Colonic mucosa (tissue), 4 donors: ENCODE measurements at places on chromosomes 3 and 15. TPM values are rescaled to one million over a fixed set of nuclear protein-coding genes. Genes with fewer than 3 reads are reported as not detected.
A peak's percentile ranks its signal among the peaks of the same experiment; 100 is the strongest.

- H3K27ac ChIP-seq, result no peak overlapping the region
- no peaks in the 10 kb centered on the region for H3K27me3 ChIP-seq
- peak; percentile 55 for DNase-seq
- H3K36me3 ChIP-seq, result no peaks in the 10 kb centered on the region
- H3K4me3 ChIP-seq, result no peak overlapping the region
- H3K4me1 ChIP-seq, result no peaks in the 10 kb centered on the region
Measured at GRCh38 chr3:194150252-194150934, 14.4 kb downstream of the HES1 start.

- H3K27ac ChIP-seq, result no peak overlapping the region
- H3K36me3 ChIP-seq, result no peaks in the 10 kb centered on the region
- H3K4me1 ChIP-seq, result no peaks in the 10 kb centered on the region
- no peak overlapping the region for H3K4me3 ChIP-seq
Measured at GRCh38 chr3:125150525-125151441, 61.8 kb downstream of the SLC12A8 start.

GRCh38 chr3:152841131-152841530 is 6.2 kb downstream of the P2RY1 start:
- no peak overlapping the region for H3K4me3 ChIP-seq

- peaks cover 14% of the 10 kb centered on the region for H3K36me3 ChIP-seq
- peaks cover 8% of the 10 kb centered on the region for H3K4me1 ChIP-seq
- peak overlapping the region; percentile 77 for H3K27ac ChIP-seq
- H3K4me3 ChIP-seq, result peak overlapping the region; percentile 66
- H3K27me3 ChIP-seq, result no peaks in the 10 kb centered on the region
Measured at GRCh38 chr3:49028298-49028672, 913 bp downstream of the IMPDH2 start.

DNA sequence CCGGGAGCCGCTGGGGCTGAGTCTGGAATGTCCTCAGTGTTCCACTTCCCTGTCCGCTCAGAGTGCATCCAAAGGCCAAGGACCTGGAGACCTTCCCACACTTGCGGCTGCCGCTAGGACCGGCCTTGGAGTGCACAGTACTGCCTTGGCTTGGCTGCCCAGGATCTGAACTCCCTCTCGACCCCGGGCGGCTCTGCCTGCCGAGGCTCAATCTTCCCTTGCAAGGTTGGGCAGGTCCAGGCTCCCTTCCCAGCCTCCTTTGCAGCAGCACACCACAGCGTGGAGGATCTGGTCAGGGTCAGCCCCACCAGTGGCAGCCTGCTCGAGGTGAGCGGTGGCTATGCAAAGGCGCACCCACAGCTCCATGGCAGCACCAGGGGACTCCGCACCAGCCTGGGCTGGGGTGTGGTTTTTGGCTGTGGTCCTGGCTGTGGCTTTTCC is 69.2 kb downstream of the PLXNA1 start:
- peak; percentile 69 for DNase-seq
- no peaks in the 10 kb centered on the region for H3K4me1 ChIP-seq
- no peaks in the 10 kb centered on the region for H3K27me3 ChIP-seq

DNA sequence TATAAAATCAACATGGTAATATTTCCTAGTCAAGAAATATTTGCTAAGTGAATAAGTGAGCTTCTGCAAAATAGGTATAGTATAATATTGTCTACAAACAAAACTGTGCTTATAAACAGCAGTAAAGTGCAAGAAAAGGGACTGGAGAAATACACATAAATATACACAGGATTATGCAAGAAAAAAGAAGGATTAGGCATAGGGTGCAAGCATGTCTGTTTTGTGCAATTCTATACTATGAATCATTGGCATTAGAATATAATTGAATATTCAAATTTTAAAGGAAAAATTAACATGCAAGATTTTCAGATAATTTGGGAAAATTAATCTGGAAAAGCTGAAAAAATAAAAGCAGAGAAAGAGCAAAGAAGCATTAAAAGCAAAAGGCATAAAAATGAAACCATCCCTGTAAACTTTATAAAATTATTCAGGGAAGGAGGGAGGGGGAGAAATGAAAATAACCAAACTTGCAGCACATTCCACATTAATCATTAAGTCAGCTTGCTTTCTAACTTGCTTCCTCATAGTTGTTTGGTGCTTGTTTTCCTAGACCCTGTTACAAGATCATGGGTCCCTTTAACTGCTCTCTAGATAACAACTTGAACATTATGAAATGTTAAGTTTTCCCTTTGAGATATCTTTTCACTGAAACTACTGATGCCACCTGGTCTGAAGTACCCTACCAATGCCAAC is 147.4 kb upstream of the STAC start:
- H3K27me3 ChIP-seq, result no peaks in the 10 kb centered on the region
- no peak overlapping the region for H3K4me3 ChIP-seq
- no peak for DNase-seq
- H3K36me3 ChIP-seq, result no peaks in the 10 kb centered on the region
- no peaks in the 10 kb centered on the region for H3K4me1 ChIP-seq

- no peak overlapping the region for H3K4me3 ChIP-seq
- no peaks in the 10 kb centered on the region for H3K27me3 ChIP-seq
- no peak for DNase-seq
Measured at GRCh38 chr15:92579931-92580470, 75.6 kb downstream of the FAM174B start.

- H3K4me1 ChIP-seq, result no peaks in the 10 kb centered on the region
- no peak overlapping the region for H3K4me3 ChIP-seq
- H3K27ac ChIP-seq, result no peak overlapping the region
- H3K36me3 ChIP-seq, result no peaks in the 10 kb centered on the region
- no peak for DNase-seq
Measured at GRCh38 chr15:48176112-48176511, 2.0 kb downstream of the MYEF2 start.

- H3K4me3 ChIP-seq, result no peak overlapping the region
- no peaks in the 10 kb centered on the region for H3K4me1 ChIP-seq
- no peaks in the 10 kb centered on the region for H3K27me3 ChIP-seq
- H3K27ac ChIP-seq, result no peak overlapping the region
- H3K36me3 ChIP-seq, result no peaks in the 10 kb centered on the region
Measured at GRCh38 chr3:128683957-128684356, 33.3 kb upstream of the RPN1 start.

DNA sequence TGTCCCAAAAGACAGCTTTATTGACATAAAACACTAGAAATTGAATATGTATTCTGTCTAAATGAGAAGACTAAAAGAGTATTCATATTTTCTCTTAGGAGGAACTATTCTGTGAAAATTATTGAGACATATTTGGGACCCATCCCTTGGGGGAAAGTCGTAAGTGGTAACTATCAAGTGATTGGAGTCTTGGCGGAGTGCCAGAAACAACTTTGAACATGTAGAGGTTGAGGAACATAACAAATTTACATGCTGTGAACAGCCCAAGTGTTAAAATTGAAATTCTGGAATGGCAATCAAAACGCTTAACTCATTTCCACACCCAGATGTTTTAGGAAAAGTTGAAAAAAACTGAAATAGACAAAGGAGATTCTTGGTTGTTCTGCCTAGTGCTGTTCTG is 1034.6 kb downstream of the NSUN3 start:
- no peaks in the 10 kb centered on the region for H3K27me3 ChIP-seq
- no peaks in the 10 kb centered on the region for H3K4me1 ChIP-seq
- DNase-seq, result no peak
- no peak overlapping the region for H3K4me3 ChIP-seq

GRCh38 chr3:43534675-43535074 is 87.1 kb downstream of the ANO10 start:
- H3K4me3 ChIP-seq, result no peak overlapping the region
- H3K27ac ChIP-seq, result no peak overlapping the region
- H3K4me1 ChIP-seq, result no peaks in the 10 kb centered on the region
- no peaks in the 10 kb centered on the region for H3K36me3 ChIP-seq
- no peak for DNase-seq

- H3K4me3 ChIP-seq, result no peak overlapping the region
- peaks cover 17% of the 10 kb centered on the region for H3K4me1 ChIP-seq
- H3K36me3 ChIP-seq, result no peaks in the 10 kb centered on the region
Measured at GRCh38 chr3:50171540-50172301, 16.6 kb downstream of the SEMA3F start.

GRCh38 chr3:50251220-50251619 is 15.2 kb downstream of the GNAI2 start:
- H3K4me3 ChIP-seq, result no peak overlapping the region
- no peak for DNase-seq
- H3K27ac ChIP-seq, result no peak overlapping the region
- H3K36me3 ChIP-seq, result peaks cover 2% of the 10 kb centered on the region
- no peaks in the 10 kb centered on the region for H3K27me3 ChIP-seq

DNA sequence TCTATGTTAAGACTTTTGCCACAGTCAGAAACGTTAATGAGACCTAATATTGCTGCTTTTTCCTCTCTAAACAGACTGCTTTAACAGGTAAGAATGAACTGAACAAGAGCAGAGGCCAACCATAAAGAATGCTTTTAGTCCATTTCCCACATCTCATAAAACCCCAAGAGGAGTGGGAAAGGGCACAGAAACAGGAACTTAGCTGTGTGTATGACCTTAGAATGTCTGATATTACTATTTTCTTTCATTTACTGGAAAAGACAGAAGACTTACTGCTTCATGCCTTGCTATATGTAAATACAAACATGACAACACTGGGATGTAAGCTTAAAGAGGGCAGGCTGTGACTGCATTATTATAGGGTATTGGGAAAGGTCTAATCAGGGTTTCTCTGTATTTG is 115.0 kb downstream of the ISL2 start:
- H3K27me3 ChIP-seq, result no peaks in the 10 kb centered on the region
- H3K4me3 ChIP-seq, result no peak overlapping the region
- no peak overlapping the region for H3K27ac ChIP-seq

DNA sequence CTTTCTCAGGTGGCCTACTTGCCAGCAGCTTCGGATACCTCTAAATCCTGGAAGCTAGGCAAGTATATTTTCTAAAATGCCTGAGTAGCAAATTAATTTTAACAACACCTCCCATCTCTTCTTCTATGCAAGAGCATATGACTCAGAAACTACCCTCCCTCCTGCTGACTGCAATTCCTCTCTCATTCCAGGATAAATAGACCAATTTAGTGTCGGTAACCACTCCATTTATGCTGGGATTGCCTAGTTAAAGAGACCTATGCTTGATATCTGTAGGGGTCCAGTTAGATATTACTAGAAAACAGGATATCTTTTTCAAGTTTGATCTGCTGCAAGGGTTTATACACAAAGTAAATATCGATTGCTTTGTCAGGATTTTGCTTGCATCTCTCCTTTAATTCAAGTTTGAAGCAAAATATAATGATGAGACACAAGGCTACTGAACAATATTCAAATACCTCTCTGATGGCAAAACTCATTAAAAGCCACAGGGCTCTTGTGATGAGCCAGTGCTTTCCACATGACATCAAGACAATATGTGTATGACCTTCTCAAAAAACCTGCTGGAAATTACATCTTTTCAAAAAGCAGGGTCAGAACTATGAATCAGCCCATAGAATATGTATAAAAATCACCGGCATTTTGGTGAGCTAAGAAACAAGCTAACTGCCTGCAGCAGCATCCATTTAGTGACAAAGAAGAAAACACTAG is 491.6 kb upstream of the NECTIN3 start:
- no peak for DNase-seq
- no peak overlapping the region for H3K27ac ChIP-seq
- no peak overlapping the region for H3K4me3 ChIP-seq
- no peaks in the 10 kb centered on the region for H3K27me3 ChIP-seq
- H3K36me3 ChIP-seq, result no peaks in the 10 kb centered on the region

- H3K36me3 ChIP-seq, result no peaks in the 10 kb centered on the region
- H3K4me1 ChIP-seq, result no peaks in the 10 kb centered on the region
- H3K4me3 ChIP-seq, result no peak overlapping the region
- no peak for DNase-seq
- no peak overlapping the region for H3K27ac ChIP-seq
- peaks cover 13% of the 10 kb centered on the region for H3K27me3 ChIP-seq
Measured at GRCh38 chr15:83378921-83379578, 68.1 kb upstream of the SH3GL3 start.

DNA sequence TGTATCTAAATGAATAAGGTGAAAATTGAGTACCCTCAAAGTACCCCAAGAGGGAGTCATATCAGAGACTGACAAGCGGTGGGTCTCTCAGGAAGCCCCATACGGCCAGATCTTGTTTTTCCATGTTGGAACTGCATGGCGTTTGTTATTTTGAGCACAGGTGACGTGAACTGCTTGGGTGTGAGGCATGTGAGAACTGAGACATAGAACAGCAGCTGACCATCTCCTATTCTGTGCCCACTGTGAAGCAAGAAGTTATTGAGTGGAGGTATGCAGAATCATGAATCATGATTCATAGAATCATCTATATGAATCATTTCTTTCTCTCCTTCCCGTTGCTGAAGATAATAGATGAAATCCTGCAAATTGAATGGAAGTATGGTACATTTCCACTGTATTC is 4.6 kb downstream of the VPS8 start:
- no peaks in the 10 kb centered on the region for H3K36me3 ChIP-seq
- H3K27me3 ChIP-seq, result no peaks in the 10 kb centered on the region
- H3K4me3 ChIP-seq, result no peak overlapping the region
- H3K27ac ChIP-seq, result no peak overlapping the region

- DNase-seq, result no peak
- no peaks in the 10 kb centered on the region for H3K27me3 ChIP-seq
- no peak overlapping the region for H3K27ac ChIP-seq
- H3K4me1 ChIP-seq, result no peaks in the 10 kb centered on the region
Measured at GRCh38 chr3:71511446-71511845, 72.1 kb downstream of the FOXP1 start.

GRCh38 chr3:129654131-129654530 is 47.7 kb upstream of the PLXND1 start:
- no peak for DNase-seq
- no peak overlapping the region for H3K27ac ChIP-seq
- H3K4me3 ChIP-seq, result no peak overlapping the region
- H3K4me1 ChIP-seq, result peaks cover 7% of the 10 kb centered on the region
- no peaks in the 10 kb centered on the region for H3K27me3 ChIP-seq
- H3K36me3 ChIP-seq, result no peaks in the 10 kb centered on the region

NPAP1 gene
- total RNA-seq, result not detected

PDZRN3 gene
- 13.6 TPM for total RNA-seq

ST6GAL1 gene
- total RNA-seq, result 81.8 TPM

CMTM7 gene
- total RNA-seq, result 5.8 TPM

EFHB gene
- not detected for total RNA-seq

DAZL gene
- not detected for total RNA-seq

PCLAF gene
- 40.4 TPM for total RNA-seq

GOLGA6L4 gene
- 2.5 TPM for total RNA-seq

FMN1 gene
- total RNA-seq, result 32.0 TPM

PEX11A gene
- 14.7 TPM for total RNA-seq

SMAD6 gene
- total RNA-seq, result 9.4 TPM

OGG1 gene
- total RNA-seq, result 19.1 TPM

ZMYND10 gene
- total RNA-seq, result 0.37 TPM

COL6A6 gene
- not detected for total RNA-seq
